ENCODE measurements at places on chromosomes 11 and 22.

DNA sequence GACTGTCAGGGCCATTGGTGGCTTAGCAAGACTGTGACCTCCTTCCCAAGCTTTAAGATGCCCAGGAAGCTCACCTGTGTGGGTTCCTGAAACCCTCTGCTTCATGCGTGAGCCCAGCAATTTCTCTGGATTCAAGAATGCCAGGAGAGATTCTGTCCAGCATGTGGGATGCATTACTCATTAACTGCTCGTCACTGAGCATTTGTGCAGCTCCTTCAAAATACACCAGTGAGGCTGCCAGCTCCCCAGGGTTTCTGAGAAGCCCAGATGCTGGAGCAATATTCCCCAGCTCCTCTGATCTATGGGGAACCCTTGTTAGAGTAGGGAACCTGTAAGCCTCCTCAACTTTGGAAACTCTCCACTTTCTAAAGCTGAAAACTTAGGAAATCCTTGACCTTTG lies 126.5 kb downstream of the CHST1 start:
- DNase-seq, result no peak

DNA sequence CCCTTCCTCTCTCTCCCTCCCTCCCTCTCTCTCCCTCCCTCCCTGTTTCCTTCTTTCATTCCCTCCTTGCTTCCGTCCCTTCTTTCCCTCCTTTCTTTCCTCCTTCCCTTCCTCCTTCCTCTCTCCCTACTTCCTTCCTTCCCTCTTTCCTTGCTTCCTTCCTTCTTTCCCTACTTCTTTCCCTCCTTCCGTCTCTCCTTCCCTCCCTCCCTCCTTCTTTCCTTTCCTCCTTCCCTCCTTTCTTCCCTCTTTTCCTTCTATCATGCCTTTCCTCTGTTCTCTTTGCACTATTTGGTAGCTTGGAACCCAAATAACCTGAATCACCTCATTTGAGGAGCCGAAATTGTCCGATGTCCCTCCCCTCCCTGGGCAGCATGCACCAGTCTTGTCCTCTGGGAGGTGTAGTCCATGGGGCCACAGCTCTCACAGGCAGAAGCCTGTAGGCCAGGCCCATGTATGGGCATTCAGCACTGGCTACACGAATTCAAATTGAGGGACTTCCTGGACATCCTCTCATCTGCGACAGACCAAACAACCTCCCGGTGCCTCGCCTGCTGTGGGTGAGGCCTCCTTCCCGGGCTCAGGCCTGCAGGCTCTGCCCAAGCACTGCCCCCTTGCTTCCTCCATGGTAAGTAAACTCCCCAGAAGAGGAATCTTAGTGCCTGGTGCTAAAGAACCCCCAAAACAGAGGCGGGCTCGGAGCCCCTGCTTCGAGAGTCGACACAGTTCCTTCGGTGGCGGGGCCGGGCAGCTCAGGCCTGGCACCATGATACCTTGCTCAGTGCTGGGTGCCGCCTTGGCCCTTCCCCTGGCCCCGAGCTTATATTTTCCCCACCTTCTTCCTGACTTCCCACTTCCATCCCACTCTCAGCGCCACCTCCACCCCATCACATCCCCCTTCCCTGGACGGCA lies 454.1 kb upstream of the CADM1 start:
- DNase-seq, result no peak

DNA sequence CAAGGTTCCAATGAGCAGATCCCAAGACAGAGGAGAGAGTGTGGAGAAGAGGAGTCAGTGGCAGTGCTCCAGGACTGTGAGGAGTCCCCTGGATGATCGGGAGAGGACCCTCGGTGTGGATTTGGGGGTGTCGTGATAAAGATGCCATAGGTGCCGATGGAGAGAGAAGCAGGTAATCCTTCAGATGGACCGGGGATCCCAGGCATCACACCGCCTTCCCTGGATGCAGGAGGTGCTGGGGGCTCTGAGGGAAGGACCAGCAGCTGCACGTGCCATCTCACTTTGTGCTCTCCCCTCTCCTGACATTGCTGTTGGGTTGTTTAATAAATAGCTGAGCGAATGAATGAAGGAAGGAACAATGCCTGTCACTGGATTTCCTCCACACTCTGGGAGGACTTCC lies 744.1 kb downstream of the BRD1 start:
- DNase-seq, result no peak

- DNase-seq, result no peak
Observed at GRCh38 chr11:64314805-64315561, 2.4 kb downstream of the TRMT112 start.

Measured in fibroblast of the conjunctiva (primary cell).